ENCODE measurements at places on chromosomes 3 and 15. TPM values are rescaled to one million over a fixed set of nuclear protein-coding genes. Genes with fewer than 3 reads are reported as not detected.

Gene TNNC1
- total RNA-seq: not detected

DNA sequence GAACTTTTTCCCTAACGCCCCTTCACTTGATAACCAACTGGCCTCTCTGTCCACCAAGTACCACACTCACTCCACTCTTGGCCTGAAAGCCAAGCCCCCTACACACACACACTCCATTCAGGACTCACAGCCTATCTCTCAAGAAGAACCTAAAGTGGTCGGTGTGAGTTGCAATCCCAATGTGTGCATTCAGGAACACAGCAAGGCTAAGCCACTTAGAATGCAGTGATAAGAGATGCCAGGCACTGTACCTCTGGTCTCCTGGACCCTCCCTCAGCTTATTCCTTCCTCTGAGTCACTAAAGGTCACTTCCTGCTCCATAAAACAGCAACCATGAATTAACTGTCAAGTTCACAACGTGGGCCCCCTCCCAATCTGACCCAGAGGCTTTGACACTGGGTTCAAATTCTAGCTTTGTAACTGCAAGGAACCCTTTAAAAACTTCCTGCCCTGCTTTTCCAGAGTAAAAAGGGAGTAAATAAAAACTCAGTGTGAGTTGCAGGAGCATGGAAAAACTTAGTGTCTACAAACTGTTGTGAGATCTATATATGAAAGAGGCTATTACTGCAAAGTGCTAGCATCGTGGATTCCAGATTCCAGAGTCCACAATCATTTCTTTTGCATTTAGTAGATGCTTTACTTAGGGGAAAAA, 17.6 kb upstream of the KCNMB3 start:
- no peak for DNase-seq

DNA sequence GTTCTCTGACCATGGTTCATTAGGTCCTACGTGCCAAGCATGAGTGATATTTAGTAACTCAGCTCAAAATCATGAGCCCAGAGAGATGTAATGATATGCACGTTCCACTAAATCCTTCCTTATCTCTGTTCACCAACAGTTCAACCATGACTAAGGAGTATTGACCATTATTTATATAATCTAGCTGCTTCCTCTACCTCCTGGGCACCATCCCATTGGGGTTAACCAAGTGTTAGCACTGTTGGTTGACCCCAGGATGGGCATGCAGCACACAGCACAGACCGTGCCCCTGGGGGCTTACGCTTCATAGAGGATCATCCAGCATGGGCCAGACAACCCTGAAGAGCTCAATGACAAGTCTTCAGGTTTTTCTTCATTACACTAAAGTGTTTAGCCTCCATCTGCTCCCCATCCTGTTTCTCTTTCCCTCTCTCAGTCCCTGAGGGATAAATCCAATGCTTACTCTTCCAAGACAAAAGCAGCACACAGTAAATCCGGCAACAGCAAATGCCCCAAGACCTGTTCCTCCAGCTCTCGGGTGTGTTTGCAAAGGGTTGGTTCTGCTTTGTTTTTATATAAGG, 10.4 kb downstream of the FAM174B start:
- DNase-seq: no peak

DNA sequence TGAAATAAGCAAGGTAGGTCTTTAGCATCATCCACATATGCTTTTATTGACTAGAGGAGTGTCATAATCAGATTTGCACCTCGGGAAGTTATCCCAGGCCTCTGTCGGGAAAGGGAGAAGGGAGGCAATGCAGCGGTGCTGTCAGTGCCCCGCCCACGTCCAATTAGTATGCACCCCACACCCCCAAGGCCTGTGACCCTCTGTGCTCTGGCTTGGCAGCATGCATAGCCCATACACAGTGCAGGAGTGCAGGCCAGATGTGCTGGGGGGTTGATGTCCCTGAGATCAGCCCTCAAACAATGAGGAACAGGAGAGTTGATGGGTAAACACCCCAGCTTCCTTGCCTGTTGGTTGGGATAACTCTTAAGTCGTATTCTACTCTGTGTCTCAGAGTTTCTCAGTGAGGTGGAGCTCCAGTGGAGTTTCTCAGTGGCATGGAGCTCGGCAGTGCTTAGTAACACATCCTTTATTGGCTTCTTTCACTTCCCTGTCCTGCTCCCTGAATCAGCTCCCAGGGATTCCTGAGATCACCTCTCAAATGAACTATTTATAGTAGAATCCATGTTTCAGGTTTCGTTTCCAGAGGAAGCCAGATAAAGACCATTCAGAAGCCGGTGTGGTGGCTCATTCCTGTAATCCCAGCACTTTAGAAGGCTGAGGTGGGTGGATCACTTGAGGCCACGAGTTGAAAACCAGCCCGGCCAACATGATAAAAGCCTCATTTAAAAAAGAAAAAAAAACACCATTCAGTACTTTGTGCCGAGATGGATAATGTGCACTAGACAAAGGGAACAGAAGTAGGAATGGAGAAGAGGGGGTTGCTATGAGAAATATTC, 26.7 kb upstream of the NDUFB4 start:
- no peak for DNase-seq

DNA sequence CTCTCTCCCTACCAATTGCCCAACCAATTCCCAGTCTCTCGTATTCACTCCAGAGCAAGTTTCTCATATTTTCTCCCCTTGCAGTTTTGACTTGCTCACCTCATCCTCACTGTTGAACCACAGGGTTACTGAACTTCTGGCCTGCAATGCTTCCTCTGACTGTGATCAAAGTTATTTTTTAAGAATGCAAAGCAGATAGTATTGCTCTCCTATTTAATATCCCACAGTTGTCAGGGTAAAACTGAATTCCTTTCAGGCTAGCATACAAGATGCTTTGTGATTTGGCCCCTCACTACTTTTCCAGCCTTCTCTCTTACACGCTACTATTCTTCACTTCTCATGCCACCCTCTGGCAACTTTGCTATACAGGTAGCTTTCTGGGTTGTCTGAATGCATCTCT, 80.9 kb downstream of the LRRFIP2 start:
- DNase-seq: no peak

- no peak for DNase-seq
Observed at GRCh38 chr15:61736790-61737189, 323.5 kb downstream of the VPS13C start.

DNA sequence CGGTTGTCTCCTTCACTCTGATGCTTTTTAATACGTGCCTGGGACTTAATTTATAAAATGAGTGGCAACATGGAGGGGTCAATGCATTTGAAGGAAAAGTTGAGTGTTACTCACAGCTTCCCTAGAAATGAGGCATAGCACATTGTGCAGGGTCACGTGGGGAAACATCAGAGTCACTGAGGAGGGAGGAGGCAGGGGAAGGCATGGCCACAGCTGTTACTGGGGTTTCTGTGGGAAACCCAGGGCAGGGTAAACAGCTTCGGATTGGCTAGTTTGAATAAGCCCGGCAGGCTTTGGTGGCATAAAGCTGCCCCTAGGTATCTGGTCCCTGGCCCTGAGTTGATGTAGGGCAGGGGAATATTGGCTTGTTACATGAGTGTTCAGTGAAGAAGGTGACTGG, 98.9 kb upstream of the ST8SIA2 start:
- no peak for DNase-seq

Gene ACOX2
- total RNA-seq: 122 TPM
